MCF 10A (cell line): ENCODE measurements at places on chromosomes 6 and 20.
A peak's percentile ranks its signal among the peaks of the same experiment; 100 is the strongest.

GRCh38 chr6:168116438-168116974 is 37.5 kb upstream of the FRMD1 start:
- DNase-seq: no peak

DNA sequence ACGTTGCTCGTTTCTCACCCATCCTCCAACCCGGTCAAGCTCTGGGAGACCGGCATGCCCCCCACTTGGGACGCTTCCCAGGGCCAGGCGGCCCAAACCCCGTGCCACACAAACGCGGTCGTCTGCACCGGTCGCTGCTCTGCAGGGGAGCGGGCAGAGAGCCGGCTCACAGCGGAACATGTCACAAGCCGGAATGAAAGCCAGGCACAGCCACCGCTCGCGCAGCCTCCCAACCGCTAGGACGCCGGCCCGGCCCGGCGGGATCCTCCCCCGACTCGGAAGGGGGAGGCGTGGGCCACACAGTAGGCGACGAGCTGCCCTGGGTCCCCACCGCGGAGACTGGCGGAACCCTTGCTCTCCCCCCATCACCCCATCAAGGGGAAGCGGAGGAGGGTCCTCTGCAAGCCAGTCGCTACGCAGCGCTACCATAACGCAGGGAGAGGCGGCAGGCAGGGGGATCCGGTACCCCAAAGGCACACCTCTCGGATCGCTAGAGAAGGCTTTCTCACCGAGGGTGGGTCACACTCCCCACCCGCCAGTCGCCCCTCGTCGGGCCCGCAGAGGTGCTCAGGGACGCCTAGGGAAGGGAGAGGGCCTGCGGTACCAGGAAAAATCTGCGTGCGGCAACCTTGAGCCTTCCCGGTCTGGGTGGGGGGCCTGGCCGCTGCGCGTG is 768.4 kb upstream of the DEFB115 start:
- DNase-seq: no peak

DNA sequence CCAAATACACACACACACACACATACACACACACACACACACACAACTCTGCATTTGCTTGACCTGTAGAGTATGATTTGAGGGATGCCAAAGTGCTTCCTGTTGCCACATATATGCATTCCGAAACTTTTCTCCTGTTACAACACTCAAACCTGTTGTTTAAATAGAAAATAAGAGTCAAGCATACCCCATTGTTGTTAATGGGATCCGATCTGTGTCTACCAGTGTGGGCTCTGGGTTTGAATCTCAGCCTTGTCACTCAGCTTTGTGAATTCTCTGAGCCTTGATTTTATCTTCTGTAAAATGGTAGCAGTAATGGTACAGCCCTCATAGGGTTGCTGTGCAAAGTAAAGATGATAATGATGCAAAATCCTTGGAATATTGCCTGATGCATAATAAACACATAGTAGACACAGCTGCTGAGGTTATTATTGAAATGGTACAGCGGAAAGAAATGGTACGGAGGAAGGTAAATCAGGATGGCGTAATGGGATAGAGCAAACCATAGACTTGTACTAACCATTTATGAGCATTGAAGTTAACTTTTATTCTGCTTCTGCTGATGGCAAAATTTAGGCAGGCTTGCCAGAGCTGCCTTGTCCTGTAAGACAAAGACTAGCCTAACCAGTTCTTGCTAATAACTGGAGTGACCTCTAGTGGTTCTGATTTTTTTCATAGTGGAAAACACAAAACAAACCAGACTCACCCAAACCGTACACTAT is 113.5 kb upstream of the PHACTR1 start:
- peak; percentile 55 for DNase-seq

DNA sequence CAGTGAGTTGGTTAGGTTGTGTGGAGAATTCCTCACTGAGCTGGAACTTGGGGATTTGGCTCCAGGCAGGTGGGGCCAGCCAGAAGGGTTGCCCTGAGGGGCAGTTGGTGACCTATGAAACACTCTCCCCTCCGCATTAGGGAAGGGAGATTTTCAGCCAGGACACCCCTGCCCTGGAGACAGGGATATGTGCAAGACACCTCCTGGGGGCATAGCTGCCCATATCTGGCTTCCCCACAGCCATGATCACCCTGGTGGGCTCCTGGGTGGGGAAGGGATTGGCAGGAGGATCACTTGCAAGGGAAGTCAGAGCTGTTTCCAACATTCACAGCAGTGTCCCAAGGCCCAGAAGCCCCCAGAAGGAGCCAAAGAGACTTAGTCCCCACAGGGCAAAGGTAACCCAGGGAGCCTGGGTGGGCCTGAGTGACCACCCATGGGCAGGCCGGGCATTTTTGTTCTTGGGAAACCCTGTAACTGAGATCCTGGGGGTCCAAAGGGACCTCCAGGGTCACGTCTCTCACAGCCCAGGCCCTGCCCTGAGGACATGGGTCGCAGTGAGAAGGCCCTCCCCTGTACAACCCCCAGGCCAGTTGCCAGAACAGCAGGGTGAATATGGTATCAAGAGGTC is 145.8 kb downstream of the MRPL14 start:
- DNase-seq: no peak

GRCh38 chr6:54196905-54197304 is 85.7 kb downstream of the MLIP start:
- DNase-seq: no peak

GRCh38 chr20:20743511-20744169 is 31.2 kb upstream of the RALGAPA2 start:
- no peak for DNase-seq

DNA sequence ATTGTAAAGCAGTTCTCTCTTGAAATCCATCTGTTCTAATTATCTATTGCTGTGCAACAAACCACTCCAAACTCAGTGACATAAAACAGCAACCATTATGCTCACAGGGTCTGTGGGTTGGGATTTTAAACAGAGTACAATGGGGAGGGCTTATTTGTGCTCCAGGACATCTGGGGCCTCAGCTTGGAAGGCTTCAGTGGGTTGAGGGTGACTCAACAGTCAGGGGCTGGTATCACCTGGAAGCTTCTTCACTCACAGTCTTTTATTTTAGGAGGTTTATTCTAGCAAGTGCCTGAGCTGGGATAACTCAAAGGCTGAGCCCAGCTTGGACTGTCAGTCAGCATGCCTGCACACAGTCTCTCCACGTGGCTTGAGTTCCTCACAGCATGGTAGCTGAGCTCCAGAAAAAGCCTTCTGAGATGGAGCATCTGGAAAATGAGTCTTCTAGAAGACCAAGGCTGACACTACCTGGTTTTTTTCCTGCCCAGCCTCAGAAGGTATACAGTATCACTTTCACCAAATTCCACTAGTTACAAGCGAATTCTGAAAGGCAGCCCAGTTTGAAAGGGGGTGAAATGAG is 234.6 kb upstream of the ID4 start:
- DNase-seq: no peak

GRCh38 chr6:52180787-52181558 is 5.2 kb upstream of the IL17A start:
- no peak for DNase-seq

- no peak for DNase-seq
Measured at GRCh38 chr6:14644381-14644780, 526.8 kb downstream of the CD83 start.

DNA sequence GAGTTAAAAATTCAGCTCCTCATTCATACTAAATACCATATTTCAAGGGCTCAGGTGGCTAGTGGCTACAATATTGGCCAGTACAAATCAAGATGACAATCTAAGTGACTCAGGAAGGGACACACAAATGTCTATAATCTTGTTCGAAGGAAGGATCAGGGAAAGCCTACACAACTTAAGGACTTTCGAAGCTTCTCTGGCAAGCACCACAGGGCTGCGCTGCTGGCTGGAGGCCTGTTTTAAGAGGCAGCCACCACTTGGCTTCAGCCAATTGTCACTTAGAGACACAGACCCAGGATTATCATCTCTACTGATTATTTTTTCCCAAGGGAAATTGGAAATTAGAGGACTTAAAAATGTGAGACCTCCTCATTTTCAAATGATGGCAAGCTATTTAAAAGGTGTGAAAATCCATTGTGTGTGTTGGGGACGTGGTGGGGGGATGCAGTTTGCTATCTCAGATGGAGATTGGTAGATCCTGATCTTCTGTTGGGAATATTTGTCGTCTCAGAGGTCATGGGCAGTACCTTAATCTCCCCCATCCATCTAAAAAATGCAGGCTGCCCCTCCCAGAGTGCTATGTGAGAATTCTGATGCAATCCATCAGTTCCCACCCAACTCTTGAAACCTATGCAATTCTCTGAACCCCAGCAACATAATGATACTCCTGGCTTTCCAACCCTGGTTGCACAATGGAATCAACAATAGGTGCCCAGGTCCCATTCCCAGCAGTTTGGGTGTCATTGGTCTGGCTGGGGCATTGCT is 11.3 kb downstream of the ARHGAP40 start:
- no peak for DNase-seq

DNA sequence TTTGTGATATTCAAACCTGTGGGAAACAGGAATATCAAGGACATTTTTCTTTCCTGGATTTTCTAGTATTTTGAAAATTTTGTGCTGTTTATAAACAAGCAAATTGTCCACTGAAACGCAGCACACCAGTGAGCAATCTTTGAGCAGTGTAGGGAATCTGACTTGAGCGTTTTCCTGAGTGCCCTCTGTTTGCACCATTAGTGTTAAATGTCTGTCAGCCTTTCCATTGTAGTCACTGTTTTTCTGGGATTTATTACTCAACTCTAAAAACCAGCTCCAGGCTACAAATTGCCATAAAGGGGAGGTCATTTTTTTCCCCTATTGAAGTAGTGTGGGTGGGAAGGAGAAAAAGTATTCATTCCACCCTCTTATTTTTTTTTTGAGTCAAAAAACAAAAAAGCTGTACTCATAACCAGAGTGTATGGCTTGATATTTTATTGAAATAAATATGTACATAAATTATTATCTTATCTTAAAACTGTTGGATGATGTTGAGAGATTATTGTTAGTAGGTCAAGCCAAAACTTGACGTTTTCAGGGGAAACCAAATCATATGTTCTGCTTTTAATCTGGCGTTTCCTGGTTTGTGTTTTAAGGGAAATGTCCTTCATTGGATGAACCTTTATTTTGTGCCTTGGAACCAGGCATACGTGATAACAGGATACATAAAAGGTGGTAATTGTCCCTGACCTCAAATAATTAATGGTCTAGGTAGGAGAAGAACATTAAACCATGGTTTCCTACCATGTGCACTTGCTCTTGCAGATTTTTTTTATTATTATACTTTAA is 51.8 kb downstream of the TSHZ2 start:
- DNase-seq: no peak

DNA sequence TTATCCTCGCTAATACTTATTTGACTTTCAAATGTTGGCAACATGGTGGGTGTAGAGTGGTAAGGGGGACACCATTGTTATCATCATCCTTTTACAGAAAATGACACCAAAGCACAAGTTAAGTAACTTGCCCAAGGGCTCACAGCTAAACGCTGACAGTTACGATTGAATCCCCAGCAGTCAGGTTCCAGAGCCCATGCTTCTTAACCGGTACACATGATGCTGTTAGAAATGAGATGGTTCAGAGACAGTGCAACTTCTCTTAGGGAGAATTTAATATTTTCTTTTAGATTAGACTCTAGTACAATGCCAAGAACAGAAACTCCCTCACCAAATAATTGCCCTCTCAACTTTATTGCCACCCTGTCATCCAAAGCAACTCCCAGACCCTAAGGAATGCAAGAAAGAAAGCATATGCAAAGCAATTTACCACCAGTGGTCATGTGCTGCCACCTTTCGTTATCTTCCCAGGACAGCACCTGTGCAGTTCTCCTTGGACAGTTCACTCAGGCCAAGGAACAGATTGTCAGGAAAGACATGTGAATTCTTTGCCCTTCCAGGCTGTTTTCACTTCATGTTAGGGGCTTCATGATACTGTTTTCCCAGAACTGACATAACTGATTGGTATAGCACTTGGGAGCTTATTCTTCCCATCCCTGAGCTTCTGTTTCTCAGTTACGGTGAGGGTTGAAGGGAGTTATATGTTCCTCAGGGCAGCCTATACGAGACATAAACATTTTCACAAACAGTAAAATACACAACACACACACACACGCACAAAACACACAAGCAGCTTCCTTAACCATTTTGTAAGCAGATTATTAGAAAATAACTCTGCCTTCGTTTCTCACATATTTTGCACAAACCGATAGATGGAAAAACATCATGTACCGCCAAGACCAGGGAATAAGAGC is 5.1 kb downstream of the HLA-DMA start:
- DNase-seq: peak; percentile 69

GRCh38 chr6:26156850-26157250 is 69.6 kb downstream of the HFE start:
- DNase-seq: peak; percentile 70

- DNase-seq: no peak
Measured at GRCh38 chr20:40368876-40369275, 320.2 kb downstream of the MAFB start.

DNA sequence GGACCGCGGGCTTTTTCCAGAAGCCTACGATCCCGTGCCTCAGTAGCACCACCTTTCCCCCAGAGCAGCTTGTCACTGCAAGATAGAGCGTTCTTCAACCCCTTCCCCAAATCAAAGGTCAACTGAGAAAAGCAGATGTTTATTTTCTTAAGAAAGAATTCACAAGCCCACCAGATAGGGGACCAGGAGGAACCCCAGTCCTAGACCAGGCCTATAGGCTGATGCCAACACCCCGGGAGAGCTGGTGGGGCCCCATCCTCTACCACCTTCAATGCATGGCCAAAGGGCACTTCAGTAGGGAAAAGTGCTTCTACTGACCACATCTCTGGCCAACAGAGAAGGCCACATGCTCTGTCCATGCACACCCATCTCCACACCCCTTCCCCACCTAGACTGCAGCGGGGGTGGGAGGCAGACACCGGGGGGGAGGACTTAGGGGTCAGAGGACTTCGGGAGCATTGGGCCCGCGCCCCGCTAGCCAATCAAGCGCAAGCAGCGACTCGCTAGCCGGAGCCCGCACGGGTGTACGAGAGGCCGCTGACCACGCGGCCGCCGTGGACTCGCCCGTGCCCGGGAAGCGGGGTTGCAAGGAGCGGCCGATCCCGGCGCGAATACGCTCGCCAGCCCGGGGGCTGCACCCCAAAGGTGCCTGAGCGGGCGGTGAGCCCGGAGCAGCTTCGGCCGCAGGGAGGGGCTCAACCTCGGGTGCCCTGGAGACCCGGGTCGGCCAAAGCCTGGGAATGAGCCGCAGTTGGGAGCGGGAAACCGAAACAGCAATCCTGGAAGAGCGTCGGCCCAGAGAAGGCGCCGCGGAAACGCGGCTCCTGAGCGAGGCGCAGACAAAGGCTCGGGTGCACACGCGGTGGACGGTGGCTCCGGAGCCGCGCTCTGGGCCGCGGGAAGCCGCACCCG is 2.8 kb downstream of the PDE10A start:
- DNase-seq: no peak

GRCh38 chr20:59940956-59941294 is 736 bp downstream of the FAM217B start:
- DNase-seq: no peak

- peak; percentile 40 for DNase-seq
Measured at GRCh38 chr6:144215402-144215931, 65.2 kb downstream of the STX11 start.

GRCh38 chr6:35360349-35361138 is 18.2 kb downstream of the PPARD start:
- DNase-seq: peak; percentile 63

GRCh38 chr6:112253498-112253840 is 898 bp downstream of the LAMA4 start:
- no peak for DNase-seq

GRCh38 chr6:31462026-31462963 is 35.6 kb upstream of the MICB start:
- peak; percentile 16 for DNase-seq

GRCh38 chr20:22402550-22402949 is 181.8 kb downstream of the FOXA2 start:
- no peak for DNase-seq
